ENCODE measurements at places on chromosomes 7 and 10. TPM values are rescaled to one million over a fixed set of nuclear protein-coding genes. Genes with fewer than 3 reads are reported as not detected.

- DNase-seq: peak; percentile 36
These were observed 44.6 kb upstream of the RSBN1L start for GRCh38 chr7:77651575-77652162.

- no peak for DNase-seq
These were observed 26.8 kb downstream of the NT5C3A start for GRCh38 chr7:33035776-33036175.

DNA sequence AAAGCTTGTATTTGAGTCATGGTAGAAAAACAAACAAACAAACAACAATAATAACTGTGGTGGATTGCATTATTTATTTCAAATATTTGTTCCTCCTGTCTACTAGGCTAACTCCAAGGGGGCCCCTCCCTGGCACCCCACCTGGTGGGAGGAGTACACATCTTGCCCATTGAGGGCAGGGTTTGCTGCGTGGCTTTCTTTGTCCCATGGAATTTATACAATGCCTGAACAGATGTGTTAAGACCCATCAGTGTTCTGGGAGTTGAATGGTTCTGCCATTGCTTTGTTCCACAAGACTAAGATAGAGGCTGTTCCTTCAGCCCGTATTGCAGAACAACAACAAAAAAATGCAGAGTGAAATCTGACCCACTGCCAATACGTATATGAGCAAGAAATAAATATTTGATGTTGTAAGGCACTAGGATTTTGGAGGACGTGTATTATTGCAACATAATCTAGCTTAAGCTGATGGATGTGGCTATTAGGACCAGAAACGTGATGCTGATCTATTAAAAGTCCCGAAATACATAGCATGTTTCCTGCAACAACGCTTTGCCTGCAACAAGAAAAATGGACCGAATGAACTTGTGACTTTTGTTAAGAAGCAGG is 119.1 kb upstream of the JCAD start:
- no peak for DNase-seq

Gene ZNF727
- total RNA-seq: not detected

DNA sequence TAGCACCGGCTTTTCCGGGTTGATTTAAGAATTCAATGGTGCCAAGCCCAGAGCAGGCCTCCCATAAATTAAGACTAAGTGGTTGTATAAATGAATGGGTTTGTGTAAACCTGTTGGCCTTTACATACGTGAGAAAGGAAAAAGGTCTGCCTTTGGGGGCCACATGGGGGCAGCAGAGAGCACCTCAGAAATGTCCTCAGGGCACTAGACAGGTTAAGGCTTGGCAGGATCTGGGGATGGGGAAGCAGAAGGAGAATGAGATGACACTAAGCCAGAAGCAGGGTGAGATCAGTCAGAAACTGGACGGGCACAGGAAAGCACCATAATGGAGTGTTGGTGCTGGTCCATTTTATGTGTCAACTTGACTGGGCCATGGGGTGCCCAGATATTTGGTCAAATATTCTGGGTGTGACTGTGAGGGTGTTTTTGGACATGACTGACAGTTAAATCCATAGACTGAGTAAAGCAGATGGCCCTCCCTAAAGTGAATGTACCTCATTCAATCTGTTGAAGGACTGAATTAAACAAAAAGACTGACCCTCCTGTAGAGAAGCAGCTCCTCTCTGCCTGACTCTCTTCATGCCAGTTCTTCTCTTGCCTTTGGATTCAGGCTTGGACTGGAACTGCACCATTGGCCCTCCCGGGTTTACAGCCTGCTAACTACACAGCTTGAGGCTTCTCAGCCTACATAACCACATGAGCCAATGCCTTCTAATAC is 58.9 kb downstream of the FRMPD2 start:
- peak; percentile 28 for DNase-seq

Gene UPK3B
- total RNA-seq: not detected

DNA sequence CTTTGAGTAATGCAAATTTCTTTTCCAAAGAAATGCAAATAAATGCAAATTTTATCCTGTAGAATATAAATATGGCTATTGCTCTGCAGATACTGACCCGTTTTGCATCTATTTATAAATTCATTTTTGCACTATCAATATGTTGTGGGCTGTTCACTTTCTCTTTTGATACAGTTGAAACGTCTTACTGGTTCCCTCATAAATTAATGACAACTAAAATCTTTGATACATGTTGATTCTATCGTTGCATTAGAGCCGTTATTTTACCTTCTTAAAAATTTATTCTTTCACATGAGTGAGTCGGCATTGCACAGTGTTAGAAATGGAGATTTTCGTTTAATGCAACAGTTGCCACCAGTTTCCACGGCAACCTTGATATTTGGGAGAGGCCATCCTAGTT is 689.3 kb upstream of the FOXK1 start:
- DNase-seq: no peak

DNA sequence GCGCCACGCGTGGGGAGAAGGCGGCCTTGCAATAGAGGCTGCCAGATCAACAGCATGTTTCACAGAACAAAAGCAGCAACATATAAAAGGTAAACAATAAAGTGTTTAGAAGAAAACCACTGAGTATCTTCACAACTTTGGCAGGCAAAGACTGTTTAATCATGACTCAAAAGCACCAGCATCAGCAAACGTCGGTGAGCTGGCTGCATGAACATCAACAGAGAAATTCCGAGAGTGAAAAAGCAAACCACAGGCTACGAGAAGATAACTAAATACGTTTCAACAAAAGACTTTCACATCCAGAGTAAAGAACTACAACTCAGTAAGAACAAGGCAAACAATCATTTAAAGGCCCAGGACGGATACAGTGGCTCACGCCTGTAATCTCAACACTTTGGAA is 172.0 kb downstream of the MAD1L1 start:
- no peak for DNase-seq

GRCh38 chr10:114491933-114492332 is 87.6 kb upstream of the AFAP1L2 start:
- no peak for DNase-seq

Data from HepG2 (cell line).